ENCODE measurements at places on chromosomes 16 and 17. TPM values are rescaled to one million over a fixed set of nuclear protein-coding genes. Genes with fewer than 3 reads are reported as not detected.

DNA sequence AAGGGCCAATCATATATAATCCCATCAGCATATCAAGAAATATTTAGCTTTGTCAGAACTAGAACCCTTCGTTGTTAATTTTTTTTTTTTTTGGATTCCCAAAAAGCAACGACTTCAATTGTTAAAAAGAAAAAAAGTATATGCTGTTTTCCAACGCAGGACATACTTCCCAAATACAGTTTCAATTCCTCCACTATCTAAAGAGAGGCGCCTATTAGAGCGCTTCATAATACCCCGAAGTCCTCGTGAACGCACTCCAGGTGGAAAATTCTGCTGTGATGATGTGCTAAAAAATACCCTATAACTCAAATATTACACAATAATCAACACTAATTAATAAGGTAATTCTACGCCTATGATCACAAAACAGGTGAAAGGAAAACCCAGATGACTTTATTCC is 20.8 kb downstream of the GNA13 start:
- no peak for DNase-seq

- DNase-seq, result peak; percentile 53
Measured at GRCh38 chr17:75864448-75864871, 9.3 kb upstream of the WBP2 start.

Gene SLC6A2
- not detected for polyA plus RNA-seq

- DNase-seq, result peak; percentile 52
Measured at GRCh38 chr16:68444056-68444657, 4.2 kb downstream of the SMPD3 start.

Gene SMTNL2
- polyA plus RNA-seq, result 1.9 TPM

Gene KRTAP4-4
- polyA plus RNA-seq, result not detected

DNA sequence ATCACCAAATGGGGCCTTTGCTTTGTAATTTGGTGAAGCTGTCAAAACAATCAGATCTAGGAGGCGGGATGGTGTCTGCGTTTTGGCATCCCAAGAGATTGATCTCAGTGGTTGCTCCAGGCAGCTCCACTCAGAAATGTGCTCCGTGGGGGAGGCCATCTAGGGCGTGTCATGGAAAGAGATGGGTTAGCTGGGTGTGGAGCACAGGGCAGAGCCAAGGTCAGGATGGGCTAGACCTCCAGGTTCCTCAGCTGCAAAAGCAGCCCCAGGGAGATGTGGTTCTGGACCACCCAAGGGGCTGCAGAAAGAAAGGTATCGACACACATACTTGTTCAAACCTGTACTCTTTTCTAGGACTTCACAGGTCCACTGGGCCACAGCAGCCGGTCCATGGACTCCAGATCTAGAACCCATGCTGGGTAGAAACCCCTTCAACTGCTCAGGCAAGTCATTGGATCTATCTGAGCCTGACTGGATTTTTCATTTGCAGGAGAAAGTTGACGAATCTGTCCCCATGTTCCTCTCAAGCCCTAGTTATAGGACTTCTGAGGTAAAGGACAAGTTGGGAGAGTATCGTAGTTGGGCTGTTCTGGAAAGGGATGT is 270.2 kb upstream of the RPL38 start:
- DNase-seq, result no peak

GRCh38 chr16:21645261-21645721 is 7.1 kb downstream of the IGSF6 start:
- DNase-seq, result no peak

DNA sequence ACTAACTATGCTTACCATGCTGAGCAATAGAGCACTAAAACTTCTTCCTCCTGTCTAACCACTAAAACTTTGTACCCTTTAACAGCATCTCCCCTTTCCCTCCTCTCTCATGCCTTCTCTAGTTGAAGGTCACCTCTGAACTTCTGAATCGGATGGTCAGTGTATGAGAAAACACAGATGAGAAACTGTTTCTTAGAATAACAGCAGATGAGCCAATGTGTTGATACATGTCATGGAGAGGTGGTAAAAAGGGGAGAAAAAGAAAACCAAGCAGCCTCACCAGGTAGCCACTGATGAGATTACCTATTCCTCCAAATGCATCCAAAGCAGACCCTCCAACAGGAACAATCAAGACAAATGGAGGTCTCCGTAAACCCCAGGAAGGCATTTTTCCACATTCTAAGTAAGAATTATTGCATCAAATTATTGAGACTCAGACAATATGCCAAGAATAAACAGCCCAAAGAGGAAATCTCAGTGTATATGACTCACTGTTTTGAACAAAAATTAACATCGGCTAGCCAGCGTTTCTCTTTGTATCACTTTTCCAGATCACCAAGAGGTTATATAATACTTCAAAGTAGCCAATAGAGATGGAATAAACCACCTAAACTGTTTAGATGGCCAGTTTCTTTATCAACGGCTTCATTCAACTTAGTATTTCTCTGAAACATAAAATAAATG is 793.3 kb upstream of the SOX9 start:
- DNase-seq, result no peak

- no peak for DNase-seq
Measured at GRCh38 chr17:83135692-83136091, 56.3 kb downstream of the METRNL start.

GRCh38 chr16:48850097-48850770 is 240.3 kb upstream of the N4BP1 start:
- no peak for DNase-seq

DNA sequence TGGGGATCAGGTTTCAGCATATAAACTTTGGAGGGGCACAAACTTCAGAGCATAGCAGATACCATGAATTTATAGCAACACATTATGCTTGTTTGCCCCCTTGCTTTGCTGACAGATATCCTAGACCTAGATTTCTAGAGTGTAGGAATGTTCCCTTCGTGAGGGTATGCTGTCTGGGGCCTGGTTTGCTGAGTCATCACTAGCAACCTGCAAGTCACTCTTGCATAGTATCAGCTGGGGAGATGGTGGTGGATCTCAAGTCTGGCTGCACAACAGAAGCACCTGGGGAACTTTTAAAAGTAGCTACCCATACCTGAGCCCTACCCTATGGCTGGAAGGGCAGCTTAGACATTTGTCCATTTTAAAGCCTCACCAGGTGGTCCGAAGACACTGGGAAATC is 22.3 kb upstream of the HSBP1 start:
- DNase-seq, result no peak

DNA sequence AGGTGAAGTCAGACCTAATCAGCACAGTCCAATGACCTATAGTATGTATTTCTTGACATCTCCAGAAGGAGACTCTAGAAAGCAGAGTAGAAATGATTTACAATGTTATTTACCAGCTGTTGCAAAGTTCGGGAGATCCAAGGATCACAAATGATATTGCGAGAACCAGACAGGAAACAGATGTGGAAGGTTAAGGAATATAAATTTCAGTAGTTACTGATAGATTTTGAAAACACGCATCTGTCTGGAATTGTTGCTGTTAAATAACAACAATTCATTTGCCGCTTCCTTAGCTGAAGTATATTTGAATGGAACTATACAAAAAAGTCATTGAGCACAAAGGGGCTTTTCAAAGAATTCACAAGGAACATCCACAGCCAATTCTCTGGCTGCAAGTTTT is 72.0 kb downstream of the STXBP4 start:
- no peak for DNase-seq

GRCh38 chr16:30113711-30114333 is 485 bp upstream of the GDPD3 start:
- DNase-seq, result no peak

GRCh38 chr17:57911834-57912673 is 43.2 kb downstream of the CUEDC1 start:
- peak; percentile 97 for DNase-seq

Gene SPIRE2
- polyA plus RNA-seq, result 3.9 TPM

DNA sequence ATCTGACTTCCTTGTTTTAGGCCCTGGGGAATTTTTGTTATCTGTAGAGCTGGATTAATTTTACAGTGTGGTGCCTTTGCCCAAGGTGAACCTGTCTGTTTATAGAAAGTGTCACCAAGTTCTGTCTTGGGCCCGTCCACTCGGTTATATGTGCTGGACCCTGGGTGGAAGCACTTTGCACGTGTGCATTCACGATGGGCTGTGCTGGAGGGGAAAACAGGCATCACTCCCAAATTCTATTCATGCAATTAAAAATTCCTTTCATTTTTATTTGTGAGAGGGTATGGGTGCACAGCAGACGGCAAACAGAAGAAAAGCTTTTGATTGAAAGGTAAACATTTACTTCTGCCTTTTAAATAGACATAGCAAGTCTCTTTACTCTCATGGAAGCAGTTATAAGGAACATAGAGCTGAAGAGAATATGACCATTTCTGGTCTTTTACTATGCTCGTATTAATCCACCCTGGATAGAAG is 101.2 kb downstream of the WWOX start:
- no peak for DNase-seq

DNA sequence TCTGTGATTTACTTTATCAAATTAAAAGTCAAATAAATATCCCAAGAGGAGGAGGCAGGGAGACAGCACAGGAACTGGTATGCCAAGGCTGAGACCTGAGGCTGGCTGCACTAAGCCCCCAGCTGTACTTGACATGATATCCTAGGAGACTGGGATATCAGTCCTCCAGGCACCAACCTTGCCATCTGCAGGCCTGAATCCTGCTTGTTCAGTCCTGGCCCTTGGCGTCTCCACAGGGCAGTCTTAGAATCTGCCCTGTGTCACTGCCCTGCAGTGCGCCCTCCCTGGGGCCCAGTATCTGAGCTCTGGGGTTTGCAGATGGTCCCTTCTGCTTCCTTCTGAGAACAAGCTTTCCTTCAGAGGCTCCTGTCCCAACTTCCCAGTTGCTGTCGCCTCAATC is 75.9 kb downstream of the HS3ST3A1 start:
- DNase-seq, result peak; percentile 8

DNA sequence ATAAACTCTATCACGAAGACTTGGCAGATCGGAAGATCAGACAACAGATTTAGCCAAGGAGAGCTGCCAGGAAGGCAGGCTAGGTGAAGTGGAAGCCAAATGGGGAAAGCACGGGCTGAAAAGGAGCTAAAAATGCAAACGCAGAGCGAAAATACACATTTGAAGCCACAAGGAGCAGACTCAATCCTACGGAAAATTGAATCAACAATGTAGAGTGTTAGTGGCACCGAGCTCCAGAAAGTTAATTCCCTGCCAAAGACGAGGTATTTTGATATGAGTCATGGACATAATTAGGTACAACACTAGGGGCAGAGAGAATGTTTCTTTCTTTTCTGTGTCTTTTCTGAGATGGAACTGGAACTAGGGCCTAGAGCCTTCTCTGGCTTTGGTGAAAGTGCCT is 20.7 kb downstream of the GSG1L start:
- DNase-seq, result no peak
